ENCODE measurements at places on chromosomes 11 and 22. TPM values are rescaled to one million over a fixed set of nuclear protein-coding genes. Genes with fewer than 3 reads are reported as not detected.

Gene DEUP1
- total RNA-seq, result not detected

Gene PRG3
- total RNA-seq, result not detected

Gene MAPK8IP2
- 0.17 TPM for total RNA-seq

Gene C2CD3
- 46.5 TPM for total RNA-seq

Gene PHF21B
- not detected for total RNA-seq

DNA sequence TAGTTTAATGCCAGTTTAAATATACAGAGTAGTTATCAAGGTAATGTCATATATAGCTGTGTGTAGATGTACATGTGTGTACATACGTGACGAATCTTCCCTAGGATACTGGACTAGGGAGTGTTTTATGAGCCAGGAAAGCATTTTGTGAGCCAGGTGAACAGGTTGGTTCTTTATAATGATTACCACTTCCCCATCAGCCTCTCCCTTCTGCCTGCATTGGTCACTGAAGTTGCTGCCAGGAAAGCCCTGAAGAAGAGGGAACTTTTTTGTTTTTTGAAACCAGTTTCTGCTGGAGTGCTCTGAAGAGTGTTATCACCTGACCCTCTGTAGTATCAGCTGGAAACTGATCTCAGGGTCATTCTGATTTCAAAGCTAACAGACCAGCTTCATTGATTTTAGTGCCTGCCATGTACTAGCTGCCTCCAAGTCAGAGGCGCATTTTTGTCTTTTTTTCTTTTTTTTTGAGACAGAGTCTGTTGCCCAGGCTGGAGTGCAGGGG is 14.2 kb upstream of the ST14 start:
- no peak overlapping the region for H3K27ac ChIP-seq
- no peaks in the 10 kb centered on the region for H3K27me3 ChIP-seq
- H3K4me3 ChIP-seq, result no peak overlapping the region
- H3K4me1 ChIP-seq, result peaks cover 10% of the 10 kb centered on the region

DNA sequence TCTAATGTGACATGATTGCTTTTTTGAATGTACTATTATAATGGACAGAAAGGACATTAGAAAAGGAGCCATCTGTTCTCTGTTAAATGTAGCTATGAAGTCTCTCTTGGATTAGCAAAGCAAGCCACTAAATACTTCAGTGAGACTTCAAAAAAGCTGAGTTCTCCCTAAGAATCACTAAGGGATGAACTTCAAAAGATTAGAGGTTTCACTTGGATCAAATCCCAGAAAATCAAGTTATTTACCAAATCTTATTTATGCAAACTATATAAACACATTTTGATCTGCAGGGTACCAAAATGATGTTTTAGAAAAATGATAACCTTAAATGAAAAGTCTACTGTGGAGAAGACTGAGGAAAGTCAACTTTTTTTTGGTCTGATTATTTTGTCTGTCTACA is 82.1 kb upstream of the MTMR2 start:
- no peak overlapping the region for H3K27ac ChIP-seq
- no peaks in the 10 kb centered on the region for H3K4me1 ChIP-seq
- H3K27me3 ChIP-seq, result no peaks in the 10 kb centered on the region
- no peak for DNase-seq
- no peak overlapping the region for H3K4me3 ChIP-seq

GRCh38 chr11:70783356-70783755 is 385.0 kb downstream of the CTTN start:
- no peaks in the 10 kb centered on the region for H3K27me3 ChIP-seq
- no peak overlapping the region for H3K27ac ChIP-seq
- no peak overlapping the region for H3K4me3 ChIP-seq
- no peaks in the 10 kb centered on the region for H3K4me1 ChIP-seq
- no peaks in the 10 kb centered on the region for H3K36me3 ChIP-seq

GRCh38 chr11:57424792-57425564 is 1.9 kb downstream of the SLC43A3 start:
- peak overlapping the region; percentile 90 for H3K4me3 ChIP-seq
- H3K4me1 ChIP-seq, result peaks cover 60% of the 10 kb centered on the region
- H3K27me3 ChIP-seq, result peaks cover 3% of the 10 kb centered on the region

- no peak overlapping the region for H3K4me3 ChIP-seq
- no peaks in the 10 kb centered on the region for H3K27me3 ChIP-seq
- no peaks in the 10 kb centered on the region for H3K36me3 ChIP-seq
These were observed 1566.2 kb upstream of the TENM4 start for GRCh38 chr11:81007046-81007445.
